Aorta (tissue), 5 donors: ENCODE measurements at places on chromosomes 3 and 15.
A peak's percentile ranks its signal among the peaks of the same experiment; 100 is the strongest.

DNA sequence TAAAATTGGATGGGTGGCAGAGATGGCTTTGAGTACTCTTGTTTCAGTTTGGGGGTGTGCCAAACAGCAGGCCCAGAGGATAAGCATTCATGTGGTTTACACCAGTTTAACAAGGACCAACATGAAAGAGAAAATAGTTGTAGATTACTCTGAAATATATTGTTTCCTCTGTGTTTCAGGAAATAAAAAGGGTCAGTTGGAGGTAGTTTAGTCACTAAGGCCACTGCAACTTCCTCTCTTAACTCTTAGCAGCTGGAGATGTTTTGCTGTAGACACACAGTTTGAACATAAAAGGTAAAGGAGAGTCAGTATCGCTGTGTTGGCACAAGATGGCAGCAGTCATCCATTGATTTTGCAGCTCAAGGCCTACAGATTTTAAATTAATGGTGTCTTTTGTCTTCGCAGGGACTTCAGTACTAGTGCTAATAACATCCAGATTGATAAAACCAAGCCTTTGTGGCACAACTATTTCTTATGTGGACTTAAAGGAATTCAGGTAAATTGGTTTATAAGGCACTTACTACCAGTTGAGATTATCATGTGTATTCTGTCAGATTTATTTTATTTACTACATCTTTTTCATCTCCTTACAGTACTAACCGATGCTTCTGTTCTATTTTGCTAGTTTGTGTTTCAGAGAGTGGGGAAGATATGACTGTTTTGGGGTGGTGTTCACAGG lies 65.5 kb downstream of the GALK2 start:
- DNase-seq, result no peak

DNA sequence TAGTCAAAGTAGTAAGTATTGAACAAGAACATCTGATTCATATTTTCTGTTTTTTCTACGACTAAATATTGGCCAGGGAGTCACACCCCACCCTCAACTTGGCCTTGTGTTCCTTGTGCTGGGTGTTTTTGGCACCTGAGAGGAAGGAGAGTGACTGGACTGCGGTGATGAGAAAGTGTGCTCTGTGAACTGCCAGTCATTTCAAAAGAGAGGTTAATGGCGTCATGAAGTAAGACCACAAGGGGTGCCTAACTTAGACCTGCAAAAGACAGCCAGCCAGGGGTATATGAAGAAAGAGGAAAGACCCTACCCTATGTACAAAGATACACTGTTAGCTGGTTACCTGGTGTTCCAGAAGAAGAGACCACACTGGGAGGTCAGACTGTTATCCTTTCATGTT lies 58.4 kb upstream of the COL8A1 start:
- DNase-seq, result no peak

DNA sequence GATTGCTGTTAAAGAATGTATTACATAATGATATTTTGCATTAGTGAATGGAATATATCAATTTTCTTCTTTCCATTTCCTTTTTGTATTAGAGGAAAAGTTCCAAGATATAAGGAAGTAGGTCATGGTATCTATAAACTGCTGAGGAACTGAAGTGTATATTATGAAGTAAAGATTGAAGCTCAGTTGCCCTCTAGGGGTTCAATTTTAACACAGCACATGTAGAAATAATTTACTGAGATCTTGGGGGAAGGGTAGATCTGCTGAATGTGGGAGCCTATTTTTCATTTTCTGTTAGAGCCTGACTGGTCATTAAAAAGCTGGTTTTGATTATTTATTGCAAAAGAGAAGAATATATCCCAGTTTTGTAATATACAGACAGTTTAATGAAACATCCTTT lies 45.2 kb downstream of the CMC1 start:
- no peak for DNase-seq

GRCh38 chr3:133691273-133692107 lies 29.7 kb upstream of the TOPBP1 start:
- no peak for DNase-seq

- no peak for DNase-seq
Observed at GRCh38 chr15:96818861-96819260, 488.4 kb downstream of the NR2F2 start.

DNA sequence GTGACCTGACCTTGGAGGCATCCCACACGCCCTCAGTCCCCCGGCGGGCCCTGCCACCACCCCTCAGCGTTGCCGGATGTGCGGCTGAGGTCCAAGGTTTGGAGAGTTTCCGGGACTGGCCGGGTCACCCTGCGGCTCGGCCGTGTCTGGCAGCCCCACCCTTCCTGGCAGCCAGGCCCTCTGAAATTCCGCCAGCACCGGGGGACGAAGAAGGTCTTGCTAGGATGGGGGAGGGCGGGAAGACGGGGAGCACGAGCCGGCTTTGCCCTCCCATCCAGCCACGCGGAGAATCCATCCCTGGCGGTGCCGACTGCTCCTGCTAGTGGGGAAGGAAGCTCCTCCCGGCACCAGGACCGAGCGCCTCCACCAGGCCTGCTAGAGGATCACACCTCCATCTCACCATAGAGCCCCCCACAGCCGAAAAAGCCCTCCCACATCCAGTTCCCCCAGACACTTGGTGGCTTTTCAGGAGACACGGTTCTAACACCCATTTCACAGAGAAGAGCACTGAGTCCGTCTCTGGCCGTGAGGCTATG lies 81.5 kb downstream of the CPN2 start:
- peak; percentile 92 for DNase-seq

GRCh38 chr3:20975188-20975651 lies 775.8 kb downstream of the ZNF385D start:
- DNase-seq, result no peak

DNA sequence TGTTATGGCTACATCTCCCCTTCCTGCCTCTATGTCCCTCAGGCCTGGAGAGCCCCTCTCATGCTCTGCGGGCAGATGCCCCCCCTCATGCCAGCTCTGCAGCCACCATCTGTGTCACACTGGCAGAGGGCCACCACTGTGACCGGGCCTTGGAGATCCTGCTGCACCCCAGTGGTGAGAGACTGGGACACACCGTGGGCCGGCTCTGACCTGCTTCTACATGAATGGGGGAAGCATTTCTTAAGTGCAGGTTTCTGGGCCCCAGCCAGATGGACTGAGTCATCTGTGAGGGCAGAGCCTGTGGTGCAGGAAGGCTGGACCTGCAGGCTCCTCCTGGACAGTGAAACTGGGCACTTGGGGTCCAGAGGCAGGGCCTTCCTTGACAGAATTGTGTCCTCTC lies 4.8 kb downstream of the VWA5B2 start:
- DNase-seq, result no peak

GRCh38 chr3:48414376-48415250 lies 15.3 kb downstream of the PLXNB1 start:
- peak; percentile 75 for DNase-seq

- DNase-seq, result no peak
Observed at GRCh38 chr3:193905541-193906396, 230.2 kb upstream of the HES1 start.

- no peak for DNase-seq
Observed at GRCh38 chr3:149474250-149474817, at the start of gene TM4SF4. TSS of gene TM4SF4 (plus strand) at chr3:149474697. CDS start at chr3:149474878, 181 bp downstream.

DNA sequence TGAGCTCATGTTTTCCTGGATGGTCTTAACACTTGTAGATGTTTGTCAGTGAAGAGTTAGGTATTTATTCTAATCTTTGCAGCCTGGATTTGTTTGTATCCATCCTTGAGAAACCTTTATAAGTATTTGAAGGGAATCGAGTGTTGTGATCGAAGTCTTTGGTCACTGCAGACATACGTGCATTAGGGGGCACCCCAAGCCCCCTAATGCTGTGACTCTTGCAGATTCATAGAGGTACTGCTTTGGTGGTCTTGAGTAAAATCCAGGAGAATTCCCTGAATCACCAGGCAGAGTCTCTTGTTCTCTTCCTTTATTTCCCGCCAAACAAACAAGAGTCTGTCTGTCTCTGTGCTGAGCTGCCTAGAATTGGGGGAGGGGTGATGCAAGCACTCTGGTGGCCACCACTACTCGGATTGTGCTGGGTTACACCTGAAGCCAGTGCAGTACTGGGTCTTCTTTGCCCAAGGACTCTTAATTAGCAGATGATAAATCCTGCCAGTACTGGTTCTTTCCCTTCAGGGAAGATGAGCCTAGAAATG lies 170.5 kb upstream of the POU1F1 start:
- DNase-seq, result no peak

- no peak for DNase-seq
Observed at GRCh38 chr15:85367741-85368140, 12.7 kb upstream of the AKAP13 start.

DNA sequence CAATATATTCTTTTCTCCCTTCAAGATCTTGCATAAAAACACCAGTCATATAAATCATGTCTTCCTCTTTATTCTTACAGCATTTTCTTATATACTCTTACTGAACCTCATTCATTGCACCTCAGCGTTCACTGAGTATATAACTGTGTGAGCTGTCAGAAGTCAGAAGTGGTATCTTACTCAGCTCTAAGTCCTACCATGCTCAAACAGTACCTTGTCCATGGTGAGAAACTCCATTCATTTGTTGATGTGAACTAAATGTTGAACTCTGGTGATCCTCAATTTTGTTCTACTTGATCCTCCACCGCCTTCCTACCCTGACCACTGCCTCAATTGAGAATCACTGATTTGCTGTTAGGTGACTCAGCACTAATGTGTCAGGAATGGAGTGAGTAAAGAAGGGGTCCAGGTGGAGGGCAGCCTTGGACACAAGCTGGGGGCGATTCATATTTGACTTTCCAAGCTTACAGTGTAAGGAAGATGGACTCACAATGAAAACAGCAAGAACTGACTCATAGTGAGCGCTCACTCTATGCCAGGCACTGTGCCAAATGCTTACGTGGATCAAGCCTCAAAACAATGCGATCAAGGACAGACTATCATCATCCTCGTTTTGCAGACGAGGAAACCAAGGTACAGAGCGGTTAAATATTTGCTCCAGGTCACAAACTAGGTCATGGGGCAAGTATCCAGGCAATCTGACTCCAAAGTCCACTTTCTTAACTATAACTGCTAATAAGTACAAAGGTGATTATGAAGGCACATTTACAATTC lies 13.5 kb upstream of the ZFYVE19 start:
- DNase-seq, result peak; percentile 54

DNA sequence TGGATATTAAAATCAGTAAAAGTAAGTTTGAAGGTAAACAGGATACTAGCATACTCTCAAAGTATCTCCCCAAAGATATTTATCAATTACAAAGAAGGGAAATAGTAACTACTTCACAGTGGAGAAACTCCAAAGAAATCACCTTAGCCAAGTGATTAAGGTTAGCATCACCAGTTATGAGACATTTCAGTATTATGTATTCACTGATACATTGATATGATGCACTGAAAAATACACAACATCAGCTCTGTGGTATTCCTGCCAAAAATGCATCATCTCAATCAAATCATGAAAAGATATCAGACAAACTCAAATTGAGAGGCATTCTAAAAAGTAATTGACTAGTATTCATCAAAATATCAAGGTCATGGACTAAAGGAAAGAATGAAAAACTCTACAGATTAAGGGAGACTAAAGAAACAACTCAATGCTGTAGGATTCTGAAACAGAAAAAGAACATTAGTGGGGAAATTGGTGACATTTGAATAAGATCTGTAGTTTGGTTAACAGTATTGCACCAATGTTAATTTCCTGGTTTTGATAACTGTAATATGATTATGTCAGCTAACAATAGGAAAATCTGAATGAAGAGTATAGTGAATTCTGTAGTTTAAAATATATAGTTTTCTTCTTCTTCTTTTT lies 215.4 kb downstream of the UACA start:
- no peak for DNase-seq

GRCh38 chr15:52657338-52657737 lies 21.9 kb downstream of the ATOSA start:
- no peak for DNase-seq

- no peak for DNase-seq
Observed at GRCh38 chr3:18870642-18871041, 277.7 kb upstream of the KCNH8 start.

DNA sequence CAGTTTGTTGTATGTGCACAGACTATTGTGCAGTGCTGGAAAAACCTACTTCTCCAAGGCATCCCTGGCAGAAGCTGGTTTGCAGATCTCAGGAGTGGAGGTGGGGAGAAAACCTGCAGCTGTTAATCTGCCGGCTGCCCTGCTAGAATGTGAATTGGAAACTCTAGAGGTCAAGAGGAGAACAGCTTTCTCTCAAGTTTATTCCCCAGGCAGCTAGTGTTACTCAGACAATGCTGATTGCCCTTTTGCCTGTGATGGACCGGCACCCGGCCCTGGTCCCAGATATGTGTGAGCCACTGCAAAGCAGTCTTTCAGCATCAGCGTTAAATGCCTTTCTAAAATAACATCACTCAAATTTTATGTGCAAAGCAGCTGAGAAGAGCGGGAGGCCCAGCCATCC lies 129.7 kb upstream of the TPM1 start:
- DNase-seq, result no peak

- DNase-seq, result no peak
Observed at GRCh38 chr3:23916152-23916885, 471 bp downstream of the NKIRAS1 start.

DNA sequence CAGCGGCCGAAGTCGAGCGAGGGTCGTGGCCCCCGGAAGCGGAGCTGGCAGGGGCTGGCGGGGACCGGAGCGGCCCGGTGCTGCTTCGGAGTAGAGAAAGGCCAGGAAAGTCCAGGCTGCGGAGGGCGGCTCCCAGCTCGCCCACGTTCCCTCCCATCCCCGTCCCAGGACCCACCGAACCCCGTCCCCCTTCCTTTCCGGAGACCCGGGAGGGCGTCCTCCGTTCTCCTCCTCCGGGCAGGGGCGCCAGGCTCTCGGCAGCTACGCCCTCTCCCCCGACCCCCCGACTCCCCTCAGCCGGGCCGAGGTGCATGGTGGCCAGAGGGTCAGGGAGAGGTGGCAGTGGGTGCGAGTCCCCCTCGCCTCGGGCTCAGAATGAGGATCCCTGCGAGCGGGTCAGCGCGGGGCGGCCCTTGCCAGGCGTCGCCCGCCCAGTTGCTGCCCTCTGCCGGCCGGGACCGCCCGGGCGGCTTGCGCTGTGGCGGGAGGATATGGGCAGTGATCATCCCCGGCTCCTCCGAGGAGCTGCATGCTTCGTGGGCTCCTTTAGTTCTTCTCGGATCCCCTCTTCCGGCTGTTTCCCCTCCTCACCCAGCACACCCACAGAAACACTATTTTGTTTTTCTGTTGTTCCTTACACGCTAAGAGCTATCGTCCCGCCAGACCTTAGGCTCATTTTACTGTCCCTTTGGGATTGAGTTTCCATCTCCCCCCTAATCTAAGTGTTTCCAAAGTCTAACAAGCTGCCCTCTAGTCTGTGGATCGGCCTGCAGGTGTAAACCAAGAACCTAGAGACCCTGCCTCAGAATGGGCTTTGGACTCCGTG lies 744 bp upstream of the ALDH1A2 start:
- peak; percentile 75 for DNase-seq

- DNase-seq, result no peak
Observed at GRCh38 chr15:66848686-66849392, 146.8 kb downstream of the SMAD6 start.

- DNase-seq, result no peak
Observed at GRCh38 chr3:39423436-39423970, 17.0 kb downstream of the RPSA start.
